ENCODE measurements at places on chromosomes 7 and 10.

GRCh38 chr10:43044961-43045621, 31.8 kb upstream of the RET start:
- DNase-seq = peak; percentile 17

DNA sequence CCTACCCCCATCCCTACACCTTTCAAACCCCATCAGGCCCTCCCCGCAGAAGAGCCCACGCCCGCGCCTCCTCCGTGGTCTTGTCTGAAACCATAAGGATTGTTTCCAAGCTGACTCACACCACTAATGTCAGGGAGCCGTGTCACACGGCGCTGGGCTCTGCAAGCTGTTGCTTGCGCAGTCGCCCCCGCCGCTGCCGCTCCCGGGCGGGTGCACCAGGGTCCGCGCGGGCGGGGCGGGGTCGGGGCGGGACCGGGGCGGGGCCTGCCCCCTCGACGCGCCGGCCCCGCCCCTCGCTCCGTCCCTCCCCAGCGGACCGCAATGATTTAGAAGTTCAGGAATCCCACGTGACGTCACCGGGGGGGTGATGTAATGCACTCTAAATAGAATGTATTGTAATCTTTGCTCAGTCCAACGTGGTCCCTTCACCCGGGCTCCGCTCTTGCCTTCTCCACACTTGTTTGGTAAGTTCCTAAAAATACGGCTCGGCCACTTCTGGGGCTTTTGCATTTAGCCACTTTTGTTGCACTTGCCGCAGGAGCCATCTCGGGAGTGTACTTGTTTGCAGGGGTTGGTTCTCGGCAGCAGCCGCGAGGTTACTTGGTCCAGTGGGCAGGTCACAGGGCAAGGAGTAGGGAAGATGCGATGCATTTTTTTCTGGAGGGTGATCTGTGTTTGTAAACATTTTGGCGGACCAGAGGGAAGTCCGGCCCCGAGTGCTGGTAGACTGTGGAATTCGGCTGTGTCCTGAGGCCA, 3.2 kb upstream of the CREB5 start:
- no peak for DNase-seq

DNA sequence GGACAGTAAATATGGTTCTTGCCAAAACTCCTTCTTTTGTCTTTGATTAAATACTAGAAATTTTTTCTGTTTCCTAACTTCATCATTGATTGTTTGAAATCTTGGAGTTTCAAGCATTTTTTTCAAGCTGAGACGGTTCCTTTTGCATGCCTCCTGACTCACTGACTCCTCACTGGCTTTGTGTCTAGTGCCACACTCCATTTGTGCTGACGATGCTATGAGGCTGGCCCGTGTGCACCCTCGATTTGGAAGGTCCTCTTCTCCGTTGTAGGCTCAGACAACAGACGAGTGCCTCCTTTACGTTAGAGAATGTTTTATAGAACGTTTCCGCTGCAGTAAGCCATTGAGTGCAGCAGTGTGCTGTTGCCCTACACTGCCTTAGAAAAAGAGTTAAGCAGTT, 10.8 kb upstream of the CSGALNACT2 start:
- DNase-seq = no peak

DNA sequence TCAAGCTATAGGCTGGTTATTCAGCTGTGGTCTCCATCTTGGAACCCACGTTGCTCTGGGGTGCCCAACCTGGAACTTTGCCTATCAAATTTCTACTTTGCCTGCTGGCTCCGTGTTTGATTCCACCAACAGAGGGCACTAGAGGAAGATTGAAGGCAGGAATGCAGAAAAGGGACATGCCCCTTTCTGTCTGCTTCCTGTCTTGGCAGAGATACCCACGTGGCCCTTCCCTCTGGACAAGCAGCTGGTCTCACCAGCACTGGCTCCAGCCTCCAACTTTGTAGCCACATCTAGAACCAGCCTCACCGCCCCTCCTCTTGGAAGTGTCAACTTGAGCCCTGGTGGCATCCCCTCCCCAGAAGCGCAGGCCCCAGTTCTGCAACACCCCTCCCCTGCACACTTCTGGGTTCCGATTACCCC, 52.1 kb upstream of the ZNF438 start:
- DNase-seq = peak; percentile 47

Data from naive thymus-derived CD4-positive, alpha-beta T cell (primary cell).